Retinal pigment epithelial cell (primary cell): ENCODE measurements at places on chromosomes 5 and 9.

DNA sequence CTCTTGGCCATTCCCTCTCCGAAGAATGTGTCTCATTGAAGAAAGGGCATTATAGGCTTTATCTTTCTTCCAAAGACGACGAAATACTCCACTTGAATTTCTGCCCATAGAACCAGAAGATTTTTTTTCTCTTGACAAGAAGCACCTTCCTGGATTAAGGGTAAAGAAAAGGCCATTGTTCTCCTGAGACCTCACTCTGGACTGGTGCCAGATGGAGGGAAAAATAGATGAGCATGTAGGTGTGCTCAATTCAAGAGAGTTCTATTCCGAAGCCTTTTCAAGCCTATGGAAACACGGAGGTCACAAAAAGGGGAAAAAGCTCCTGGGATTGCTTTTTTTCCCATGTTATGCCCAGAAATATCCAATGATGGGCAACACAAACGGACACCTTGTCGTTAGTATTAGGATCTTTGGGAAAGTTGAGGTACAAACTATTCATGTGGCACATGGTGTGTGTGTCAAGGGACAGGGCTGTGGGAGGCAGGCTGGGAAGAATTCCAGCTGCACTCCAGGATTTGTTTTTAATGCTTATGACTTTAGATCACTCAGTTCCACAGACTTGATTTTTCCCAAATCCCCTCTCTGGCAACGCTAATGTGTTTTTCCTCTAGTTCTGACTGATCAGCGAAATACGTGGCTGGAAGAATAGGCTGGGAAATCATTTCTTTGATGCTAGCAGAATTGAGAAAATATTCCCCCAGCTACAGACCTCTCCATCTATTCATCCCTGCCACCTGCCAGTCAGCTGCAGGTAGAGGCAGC is 89.9 kb downstream of the SIL1 start:
- DNase-seq, result peak; percentile 68

DNA sequence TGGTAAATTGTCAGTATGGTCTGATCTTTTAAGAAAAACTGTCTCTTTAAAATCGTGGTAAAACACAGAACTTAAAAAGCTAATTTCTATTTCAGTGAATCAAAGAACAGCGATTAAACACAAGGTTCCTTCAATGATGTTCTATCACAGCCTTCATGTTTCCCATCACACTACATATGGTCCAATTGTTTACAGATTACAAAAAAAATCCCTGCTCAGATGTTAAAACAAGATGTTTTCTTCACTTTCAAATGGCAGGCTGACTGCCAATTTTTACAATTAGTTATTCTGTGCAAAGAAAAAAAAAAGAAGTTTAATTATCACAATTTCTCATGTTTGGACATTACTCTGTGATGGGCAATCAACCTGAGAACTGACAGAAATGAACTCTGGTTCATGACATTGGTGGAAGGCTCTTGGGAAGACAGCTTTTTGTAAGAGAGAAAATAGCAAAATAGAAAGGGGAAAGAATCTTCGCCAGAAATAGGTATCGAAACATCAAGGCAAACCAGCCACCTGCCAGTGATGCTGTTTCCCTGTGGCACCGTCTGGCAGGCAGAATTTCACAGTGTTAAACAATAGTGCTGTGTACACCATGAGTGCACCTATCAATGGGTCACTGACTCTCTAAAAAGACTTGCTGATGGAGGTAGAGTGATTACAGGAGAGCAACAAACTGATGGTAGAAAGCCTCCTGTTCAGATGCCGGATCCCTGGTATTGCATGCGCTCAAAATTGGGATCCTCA is 1020.0 kb upstream of the ARRDC3 start:
- DNase-seq, result no peak

DNA sequence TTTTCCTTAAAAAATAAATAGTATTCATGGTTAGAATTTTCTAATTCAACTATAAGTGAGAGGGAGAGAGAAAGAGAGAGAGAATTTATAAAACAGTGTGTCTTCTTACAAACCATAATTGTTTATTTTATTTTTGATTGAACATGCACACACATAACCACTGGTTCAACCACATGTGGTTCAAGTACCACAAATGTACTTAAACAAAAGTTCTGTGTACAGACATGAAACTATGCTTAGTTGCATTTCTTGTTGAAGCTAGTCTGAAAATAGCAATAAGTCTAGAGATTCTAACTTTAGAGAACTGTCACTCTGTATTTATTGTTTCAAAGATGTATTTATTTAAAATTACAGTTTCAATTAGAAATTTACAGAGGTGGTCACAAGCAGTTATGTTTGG is 130.6 kb upstream of the PDE4D start:
- no peak for DNase-seq

DNA sequence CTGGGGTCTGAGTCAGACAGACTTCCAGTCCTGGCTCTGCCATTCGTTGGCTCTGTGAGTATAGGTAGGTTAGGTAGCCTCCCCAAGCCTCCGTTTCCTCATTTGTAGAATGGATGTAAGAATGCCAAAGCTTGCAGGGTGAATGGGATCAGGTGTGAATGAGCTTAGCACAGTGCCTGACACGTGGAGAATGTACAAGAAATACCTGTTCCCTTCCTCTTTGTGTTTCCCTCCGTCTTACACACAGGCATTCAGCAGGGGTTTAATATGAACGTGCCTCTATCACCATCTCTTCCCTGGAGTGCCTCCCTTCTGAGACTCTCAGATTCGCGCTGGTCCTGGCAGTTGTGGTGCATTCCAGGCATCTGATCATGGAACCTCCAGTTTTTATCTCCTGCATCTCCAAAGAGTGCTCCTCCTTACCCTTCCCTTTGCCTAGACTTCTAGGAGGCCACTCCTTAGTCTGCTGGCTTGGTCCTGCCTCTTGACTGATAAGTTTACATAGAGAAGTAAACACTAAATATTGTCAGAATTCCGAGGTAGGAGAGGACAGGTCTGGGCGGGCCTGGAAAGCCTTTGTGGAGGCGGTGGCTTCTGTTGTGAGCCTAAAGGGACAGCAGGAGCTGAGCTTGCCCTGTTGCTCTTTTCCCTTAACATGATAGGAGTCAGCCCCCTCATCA is 199.4 kb downstream of the AOPEP start:
- no peak for DNase-seq

GRCh38 chr9:127919253-127919815 is 2.5 kb upstream of the ST6GALNAC4 start:
- peak; percentile 86 for DNase-seq

DNA sequence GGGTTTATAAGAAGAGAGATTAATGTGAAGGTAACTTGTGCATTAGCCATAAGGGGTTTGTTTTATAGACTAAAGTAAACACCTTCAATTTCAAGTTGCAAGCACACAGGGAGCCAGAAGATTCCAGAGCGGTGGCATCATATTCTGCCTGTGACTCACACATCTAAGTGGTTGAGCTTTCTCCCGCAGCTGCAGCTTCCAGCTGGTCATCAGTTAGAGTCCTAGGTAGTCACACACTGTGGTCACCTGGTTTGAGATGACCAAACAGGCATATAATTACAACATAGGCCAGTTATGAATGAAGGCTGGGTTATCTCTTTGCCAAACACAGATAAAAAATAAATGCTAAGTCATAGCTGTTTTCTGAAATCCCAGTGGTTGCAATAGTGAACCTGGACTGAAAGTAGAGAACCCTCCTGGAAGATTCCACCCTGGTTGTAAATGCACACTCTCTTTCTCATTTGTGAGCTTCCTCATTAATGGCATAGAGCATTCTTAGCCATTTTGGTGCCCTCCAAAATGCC is 171.3 kb downstream of the GDNF start:
- peak; percentile 81 for DNase-seq

- peak; percentile 52 for DNase-seq
Observed at GRCh38 chr9:4299005-4299795, 668 bp downstream of the GLIS3 start.

GRCh38 chr5:76718381-76718832 is 2.5 kb downstream of the F2R start:
- no peak for DNase-seq

GRCh38 chr5:38692781-38693527 is 136.5 kb upstream of the LIFR start:
- no peak for DNase-seq

DNA sequence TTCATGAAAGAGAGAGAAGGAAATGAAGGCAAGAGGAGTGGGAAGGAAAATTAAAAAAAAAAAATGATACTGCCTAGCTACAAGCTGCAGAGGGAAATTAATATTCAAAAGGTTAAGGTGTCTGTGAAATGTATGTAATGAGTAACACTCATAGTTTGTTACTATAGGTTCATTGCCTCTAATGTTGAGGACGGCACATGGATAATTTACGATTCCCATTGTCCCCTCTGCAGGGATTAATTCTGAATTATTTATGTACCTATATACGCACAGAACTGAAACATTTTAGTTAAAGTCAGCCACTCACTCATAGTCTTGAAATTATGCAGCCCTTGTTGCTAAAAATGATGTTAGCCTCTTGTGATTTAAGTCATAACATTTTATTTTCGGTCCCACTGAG is 869.1 kb downstream of the NR2F1-AS1 start:
- DNase-seq, result no peak

DNA sequence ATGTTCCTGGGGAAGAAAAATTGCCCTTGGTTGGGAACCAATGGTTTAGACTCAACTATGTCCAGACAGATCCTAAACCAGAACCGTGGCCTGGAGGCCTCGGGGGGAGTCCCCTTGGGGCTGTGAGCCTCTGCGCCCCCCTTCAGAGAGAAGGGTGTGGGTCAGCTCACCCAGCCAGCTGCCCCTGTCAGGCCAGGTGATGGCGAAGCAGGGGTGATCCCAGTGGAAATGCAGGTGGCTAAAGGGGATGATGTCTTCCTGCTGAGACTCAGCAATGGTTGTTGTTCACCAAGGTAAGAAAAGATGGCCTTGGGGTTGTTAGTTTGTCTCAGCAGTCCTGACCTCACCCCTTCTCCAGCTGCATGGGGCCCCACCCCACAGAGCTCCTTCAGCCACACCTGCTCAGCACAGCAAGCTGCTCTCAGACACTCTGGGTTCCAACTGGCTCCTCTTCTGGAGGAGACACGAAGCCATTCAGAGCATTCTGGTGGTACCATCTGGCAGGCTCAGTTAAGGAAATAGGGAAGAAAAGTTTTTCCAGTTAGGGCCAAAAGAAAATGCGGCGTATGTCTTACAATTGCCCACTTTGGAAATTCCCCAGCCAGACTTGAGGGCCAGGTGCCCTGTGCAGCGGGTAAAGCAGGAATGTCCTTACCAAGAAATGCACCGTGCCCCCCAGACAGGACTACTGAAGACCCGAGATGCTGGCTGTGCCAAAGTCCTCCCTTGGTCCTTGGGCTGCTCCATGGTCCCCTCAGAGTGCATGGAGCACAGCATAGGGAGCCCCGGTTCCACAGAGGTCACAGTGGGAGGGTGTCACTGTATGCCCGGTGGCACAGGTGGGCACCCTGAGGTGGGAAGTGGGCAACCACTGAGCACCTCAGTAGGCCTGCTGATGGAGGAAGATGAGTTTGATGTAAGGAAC is 90.2 kb downstream of the NSUN2 start:
- DNase-seq, result no peak

GRCh38 chr5:155844542-155844941 is 482.4 kb upstream of the SGCD start:
- no peak for DNase-seq

DNA sequence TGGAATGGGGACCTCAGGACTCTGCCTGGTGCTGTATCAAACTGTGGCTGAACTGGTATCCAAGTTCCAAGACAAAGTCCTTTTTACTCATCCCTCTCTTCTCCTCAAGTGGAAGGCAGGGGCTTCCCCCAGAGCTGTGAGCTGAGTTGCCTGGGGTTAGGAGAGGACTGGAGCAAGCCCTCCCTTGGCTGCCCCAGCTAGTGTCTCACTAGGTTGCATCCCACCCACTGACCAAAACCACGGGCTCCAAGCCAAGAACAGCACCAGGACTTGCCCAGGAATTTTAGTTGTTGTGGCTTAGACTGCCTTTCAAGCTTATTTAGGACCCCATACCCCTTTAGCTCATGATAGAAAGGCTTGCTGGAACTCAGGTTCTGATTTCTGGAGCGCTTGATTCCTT is 158.7 kb upstream of the TNC start:
- DNase-seq, result no peak

DNA sequence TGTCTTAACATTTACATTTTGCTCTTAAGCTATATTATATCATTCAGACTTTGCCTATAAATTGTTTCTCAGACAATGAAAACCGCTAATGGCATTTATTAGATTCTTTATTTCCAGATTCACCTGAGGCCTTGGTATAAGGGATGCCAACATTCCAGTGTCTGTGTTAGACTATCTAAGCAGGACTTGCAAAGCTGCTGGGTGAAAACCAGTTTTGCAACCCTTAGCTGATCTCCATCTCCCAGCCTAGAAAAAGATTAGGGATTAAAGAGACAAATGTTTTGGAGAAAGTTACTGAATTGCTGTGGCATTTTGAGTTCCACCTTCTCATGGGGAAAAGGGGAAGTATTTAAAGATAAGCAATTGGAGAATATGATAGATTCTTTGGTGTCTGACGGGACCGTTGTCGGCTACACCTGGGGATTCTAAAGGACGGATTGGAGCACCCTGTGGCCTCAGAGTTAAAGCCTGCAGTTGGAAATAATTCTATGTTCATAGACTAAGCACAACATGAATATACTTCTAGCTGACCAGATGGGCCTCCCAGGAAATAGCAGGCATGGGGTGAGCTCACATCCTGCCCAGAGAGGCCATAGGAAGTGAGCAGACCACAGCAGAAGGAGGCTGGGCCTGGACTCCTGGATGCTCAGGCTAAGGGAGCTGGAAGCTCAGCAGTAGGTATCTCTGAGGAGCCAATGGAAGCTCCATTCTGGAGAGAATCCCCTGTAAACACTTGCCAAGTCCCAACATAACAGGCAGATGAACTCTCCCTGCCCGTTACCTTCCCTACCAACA is 21.8 kb downstream of the ENTREP1 start:
- no peak for DNase-seq

DNA sequence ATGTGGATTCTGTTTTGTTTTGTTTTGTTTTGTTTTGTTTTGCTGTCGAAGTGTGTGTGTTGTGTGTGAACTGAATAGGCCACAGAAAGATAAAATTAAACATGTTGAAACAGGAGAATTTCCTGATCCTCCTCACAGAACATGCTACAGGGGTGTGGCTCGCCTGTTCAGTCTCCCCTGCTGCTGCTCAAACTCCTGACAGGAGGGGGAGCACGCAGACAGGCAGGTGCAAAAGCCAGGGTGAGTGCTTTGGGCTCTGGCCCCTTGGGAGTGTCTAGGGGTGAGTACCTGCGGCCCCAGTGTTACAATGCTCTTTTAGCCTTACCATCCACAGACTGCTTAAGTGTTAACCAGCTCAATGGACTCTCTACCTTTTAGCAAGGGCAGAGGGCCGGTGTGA is 473.5 kb downstream of the MAT2B start:
- no peak for DNase-seq

- DNase-seq, result no peak
Observed at GRCh38 chr5:95403996-95404395, 12.8 kb downstream of the FAM81B start.

DNA sequence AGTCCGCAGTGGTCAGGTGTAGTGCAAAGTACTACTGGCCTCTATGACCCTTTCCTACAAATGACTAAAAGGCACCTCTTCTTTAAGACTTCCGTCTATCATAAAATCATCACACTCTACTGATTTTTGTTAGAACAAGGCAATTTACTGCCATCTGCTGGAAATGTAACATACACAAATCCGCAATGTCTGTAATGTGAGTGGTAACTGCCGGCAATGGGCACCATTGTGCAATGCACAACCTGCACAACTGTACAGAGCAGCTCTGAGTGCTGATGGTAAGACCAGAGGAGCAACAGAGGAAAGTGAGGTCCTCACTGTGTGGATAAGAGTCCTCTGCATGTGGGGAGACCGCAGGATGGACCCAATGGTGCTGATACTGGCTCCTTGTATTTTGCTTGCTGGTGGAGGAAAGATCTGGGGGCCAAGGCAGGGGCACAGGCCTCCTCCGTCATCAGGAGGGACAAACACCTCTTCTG is 103.7 kb downstream of the ATPSCKMT start:
- DNase-seq, result peak; percentile 8

- no peak for DNase-seq
Observed at GRCh38 chr5:95401626-95402025, 10.5 kb downstream of the FAM81B start.
